ENCODE measurements at places on chromosomes 2 and 18. TPM values are rescaled to one million over a fixed set of nuclear protein-coding genes. Genes with fewer than 3 reads are reported as not detected.
A peak's percentile ranks its signal among the peaks of the same experiment; 100 is the strongest.

- peak; percentile 86 for DNase-seq
These were observed 1.4 kb downstream of the TGIF1 start for GRCh38 chr18:3451183-3451988.

GRCh38 chr2:19124135-19124534 lies 234.3 kb downstream of the OSR1 start:
- DNase-seq = peak; percentile 42

GRCh38 chr2:14927021-14927564 lies 294.6 kb downstream of the LRATD1 start:
- no peak for DNase-seq

DNA sequence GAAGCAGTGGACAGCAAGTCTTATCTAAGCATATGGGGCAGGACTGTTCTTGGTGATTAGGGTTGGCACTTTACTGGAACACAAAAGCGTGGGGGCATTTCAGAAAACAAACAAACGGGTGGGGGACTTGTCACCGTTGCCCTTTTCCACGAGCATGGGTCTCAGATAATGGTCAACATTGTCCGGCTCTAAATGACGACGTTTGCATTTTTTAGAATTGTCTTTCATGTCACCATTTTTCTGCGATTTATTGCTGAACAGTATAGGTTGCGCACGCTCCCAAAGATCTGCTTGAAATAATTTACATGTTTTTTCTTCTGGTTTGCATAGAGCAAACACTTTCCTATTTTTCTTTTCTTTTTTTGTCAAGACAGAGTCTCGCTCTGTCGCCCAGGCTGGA lies 46.6 kb upstream of the TBC1D8 start:
- DNase-seq = no peak

- peak; percentile 94 for DNase-seq
These were observed 96.0 kb downstream of the MTCL1 start for GRCh38 chr18:8801263-8801901.

DNA sequence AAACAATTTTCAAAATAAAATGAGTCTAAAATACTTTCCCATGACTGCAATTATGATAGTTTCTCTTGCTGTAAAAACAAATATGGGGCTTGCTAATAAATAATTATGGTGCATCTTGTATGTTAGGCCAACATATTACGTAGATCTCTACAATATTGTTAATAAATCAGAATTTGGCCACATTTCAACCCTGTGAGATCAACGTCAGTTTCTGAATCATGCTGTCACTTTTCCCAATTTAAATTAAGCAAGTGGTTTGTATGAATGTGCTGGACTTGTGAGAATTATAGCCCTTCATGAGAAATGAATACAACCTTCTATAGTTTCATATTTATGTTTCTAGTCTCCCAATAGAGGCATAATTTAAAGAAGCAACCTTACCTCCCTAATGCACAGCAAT lies 808.9 kb downstream of the SUCLG1 start:
- DNase-seq = peak; percentile 27

DNA sequence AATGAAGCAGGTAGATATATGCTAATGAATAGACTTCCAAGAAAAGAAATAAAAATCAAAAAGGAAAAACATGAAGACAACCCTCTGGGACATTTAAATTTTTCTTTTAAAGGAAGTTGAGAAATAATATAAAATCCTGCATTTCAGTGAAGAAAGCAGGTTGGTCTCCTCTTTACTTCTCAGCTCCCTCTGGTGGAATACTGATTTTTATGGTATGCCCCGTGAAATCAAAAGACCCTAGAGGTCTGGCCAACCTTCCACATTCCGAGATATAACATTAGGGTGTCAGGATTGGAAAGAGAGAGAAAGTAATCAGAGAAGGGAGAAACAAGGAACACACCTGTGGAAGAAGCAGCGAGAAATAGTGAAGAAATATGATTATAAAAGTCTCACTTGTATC lies 72.7 kb downstream of the DNER start:
- no peak for DNase-seq

- no peak for DNase-seq
These were observed 2.8 kb downstream of the EIF2AK3 start for GRCh38 chr2:88624477-88624876.

DNA sequence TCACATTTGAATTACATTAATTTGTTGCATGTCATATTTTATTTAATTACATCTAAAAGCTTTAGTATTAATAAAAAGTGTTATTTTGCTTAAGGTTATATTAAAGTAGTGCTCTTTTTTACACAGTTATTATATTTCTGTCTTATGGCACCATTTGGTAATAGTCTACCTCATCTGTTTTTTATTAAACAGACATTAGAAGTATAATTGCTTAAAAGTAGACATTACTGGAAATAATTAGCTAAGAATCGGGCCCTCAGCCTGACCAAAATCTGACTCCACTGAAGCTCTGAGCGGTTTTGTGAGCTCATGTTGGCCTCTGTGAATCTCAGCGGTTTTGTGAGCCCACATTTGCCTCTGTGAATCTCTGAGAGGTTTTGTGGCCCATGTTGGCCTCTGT lies 102.5 kb upstream of the SNTG2 start:
- DNase-seq = no peak

DNA sequence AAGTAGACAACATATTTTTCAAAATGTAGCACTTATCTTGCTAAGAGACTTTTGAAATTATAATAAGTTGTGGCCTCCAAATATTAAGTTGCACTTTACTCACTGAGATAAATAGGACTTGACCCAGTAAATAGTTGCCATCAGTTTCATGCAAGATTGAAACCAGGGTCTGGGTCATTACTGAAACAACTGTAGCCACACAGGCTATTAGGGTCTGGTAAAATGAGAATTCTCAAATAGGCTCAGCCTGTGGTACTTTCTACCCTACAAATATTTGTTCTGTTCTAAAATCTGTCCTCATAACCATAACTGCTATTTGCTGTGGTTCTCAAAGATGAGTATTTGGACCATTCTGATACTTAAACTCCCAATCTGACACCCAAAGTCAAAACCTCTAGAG lies 115.4 kb upstream of the STK17B start:
- DNase-seq = no peak

The SULT1C4 gene
- total RNA-seq = 0.26 TPM

The TUBA4A gene
- total RNA-seq = 7.7 TPM

The CRYGC gene
- total RNA-seq = not detected

The DUSP28 gene
- total RNA-seq = 1.8 TPM

The CRYGD gene
- not detected for total RNA-seq

The AQP12B gene
- not detected for total RNA-seq
